CD4-positive, alpha-beta T cell treated with Interleukin-12 subunit alpha and Interleukin-12 subunit beta, for 1 hour (primary cell): ENCODE measurements at places on chromosomes 4 and X.
A peak's percentile ranks its signal among the peaks of the same experiment; 100 is the strongest.

GRCh38 chrX:132033166-132033565 is 10.1 kb downstream of the STK26 start:
- DNase-seq, result no peak

GRCh38 chr4:151530783-151531182 is 121.8 kb downstream of the FHIP1A start:
- DNase-seq, result no peak

DNA sequence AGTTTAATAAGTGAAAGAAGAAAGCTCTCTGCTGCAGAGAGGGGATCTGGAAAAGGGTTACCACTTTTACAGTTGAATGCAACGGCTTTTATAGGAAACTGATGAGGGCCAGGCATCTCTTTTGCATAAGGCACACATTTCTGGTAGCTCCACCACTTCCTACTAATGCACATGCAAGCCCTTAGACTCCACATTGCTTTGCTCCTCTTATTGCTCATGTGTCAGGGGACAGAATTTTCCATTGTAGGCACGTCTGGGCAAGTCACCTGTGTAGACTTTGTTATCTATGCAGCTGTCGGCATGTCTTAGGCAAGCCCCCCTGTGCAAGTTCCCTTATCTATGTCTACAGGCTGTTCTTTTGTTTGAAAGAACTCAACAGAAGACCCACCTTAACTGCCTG is 294.6 kb upstream of the STS start:
- DNase-seq, result no peak

DNA sequence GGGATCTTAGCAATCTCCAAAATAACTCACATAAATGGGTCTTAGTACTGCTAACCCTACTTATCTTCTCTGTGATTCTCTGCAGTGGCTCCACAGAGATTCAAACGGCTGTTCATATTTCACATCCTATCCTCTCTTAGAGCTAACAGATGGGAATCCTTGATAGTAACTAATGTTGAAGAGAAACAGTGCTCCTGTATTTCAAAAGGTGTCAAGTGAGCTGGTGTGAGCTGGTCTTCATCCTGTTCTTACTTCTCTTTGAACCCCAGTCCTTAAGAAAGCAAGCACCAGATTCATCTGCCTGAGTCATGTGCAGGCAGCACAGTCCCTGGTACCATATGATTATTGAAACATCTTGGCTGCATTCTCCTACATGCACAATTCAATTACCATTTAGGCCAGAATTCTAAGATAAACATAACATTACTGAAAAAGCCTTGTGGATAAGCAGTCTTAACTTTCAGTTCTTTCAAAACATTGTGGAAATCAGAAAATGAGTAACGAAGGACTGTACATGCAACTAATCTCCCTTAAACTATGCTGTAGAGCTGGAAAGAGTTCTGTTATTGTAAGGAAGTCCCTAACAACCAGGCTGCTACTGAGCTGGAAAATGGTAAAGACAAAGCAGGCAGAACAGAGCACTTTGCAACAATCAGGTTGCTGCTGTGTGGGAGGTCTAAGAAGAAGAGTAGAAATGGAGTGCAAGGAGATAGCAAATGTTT is 153.1 kb downstream of the NPNT start:
- DNase-seq, result no peak

DNA sequence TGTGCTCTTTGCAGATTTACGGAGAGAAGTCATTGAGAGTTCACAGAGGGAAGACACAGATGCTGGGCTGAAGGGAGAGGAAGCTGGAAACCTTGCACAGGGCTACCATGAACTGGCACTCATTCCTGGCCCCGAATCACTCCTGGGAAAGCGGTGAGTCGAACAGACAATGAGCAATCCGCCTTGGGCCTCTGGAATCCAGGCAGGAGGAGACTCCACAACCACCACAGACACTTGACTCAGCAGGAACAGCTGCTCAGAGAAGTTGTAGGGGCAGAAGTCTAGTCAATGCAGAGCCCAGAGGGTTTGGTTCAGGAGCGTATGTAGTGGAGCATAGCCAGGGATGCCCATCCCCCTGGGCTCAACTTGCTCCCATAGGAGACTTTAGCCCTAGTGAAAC is 62.8 kb upstream of the GRIA3 start:
- DNase-seq, result no peak

GRCh38 chr4:83285055-83285407 is 433 bp upstream of the COQ2 start:
- DNase-seq, result peak; percentile 60

DNA sequence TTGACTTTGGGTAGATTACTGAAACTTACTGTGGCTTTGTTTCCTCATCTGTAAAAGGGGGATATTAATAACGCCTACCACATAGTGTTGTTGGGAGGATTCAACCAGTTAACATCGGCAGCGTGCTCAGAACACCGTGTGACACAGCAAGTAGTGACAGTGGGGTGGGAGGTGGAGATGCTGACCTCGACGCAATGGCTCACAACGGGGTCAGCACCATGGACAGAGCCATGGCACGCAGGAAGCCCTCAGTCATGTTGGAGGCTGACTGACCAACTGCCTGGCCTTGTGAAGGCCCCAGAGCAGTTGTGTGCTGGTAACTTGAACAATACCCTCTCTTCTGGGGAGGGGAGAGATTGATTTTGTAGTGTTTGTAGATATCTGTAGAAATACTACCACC is 93.2 kb downstream of the WFS1 start:
- DNase-seq, result no peak

DNA sequence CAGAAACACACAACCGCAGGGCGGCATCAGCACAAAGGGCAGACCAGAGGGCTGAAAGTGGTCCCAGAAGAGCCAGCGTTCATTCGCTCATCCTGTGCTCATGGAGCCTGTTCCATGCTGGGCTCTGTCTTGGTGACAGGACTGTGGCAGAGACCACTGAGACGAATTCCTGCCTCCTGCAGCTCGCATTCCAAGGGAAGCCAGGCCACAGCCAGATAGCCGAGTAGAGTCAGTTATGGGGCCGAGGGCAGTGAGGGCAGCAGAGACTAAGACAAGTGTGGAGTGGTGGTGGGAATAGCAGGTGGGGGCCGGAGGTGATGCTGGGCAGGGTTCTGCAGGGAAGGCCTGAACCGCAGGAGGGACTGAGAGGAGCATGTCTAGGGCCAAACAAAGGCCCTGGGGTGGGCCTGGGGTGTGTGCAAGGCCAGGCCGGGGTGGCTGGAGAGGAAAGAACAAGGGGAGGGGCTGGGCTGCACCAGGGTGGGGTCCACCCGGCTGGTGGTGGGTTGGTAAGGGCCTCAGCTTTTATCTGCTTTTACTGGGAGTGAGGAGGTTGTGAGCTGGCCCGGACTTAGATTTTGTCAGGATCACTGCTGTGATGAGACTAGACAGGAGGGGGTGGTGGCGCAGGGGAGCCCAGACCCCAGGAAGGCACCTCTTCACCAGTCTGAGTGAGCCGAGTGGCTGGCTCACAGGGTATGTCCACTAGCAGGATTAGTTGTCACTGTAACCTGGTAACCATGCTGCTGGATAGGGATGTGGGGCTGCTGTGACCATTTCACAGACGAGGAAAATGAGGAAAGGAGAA is 6.3 kb downstream of the PSAPL1 start:
- DNase-seq, result no peak
